Fibroblast of skin of left quadriceps (primary cell): ENCODE measurements at places on chromosomes 6 and 20.
A peak's percentile ranks its signal among the peaks of the same experiment; 100 is the strongest.

DNA sequence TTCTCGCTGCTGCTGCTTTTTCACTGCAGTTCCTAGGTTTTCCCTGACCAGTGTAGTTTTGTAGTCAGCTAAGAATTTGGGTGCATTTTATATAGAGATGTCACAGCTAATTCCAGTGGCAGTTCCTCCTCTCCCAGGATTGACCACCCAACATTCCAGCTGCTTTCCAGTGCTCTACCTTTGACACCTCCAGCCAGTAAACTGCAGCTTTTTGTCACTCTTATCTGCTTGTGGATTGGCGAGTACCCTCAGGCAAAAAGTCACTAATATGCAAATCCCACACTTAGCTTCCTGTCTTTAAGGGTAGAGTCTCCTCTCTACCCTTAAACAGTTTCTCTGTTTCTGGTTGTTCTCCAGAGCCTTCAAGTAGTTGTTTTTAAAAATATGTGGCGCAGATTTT lies 146.9 kb upstream of the KCNG1 start:
- no peak for DNase-seq

DNA sequence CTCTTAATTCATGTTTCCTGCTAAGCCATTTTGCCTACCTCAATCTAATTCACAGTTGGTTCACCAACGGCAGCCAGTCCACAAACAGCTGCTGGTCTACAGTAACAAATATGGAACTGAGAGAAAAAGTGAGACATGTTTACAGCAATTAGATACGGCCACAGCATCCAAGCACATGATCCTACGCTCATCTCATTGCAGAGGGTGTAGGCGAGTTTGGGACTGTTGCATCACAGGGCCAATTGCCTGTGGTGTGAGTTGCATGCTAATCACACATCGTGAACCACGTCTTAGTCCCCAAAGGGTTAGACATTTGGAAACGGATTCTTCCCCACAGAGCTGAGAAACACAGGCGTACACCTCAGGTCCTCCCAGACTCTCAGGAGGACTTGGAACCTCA lies 166.9 kb downstream of the EYA2 start:
- no peak for DNase-seq

GRCh38 chr6:11632231-11632630 lies 94.7 kb downstream of the TMEM170B start:
- no peak for DNase-seq

- no peak for DNase-seq
These were observed 29.7 kb downstream of the IGF2R start for GRCh38 chr6:159998538-159998937.

DNA sequence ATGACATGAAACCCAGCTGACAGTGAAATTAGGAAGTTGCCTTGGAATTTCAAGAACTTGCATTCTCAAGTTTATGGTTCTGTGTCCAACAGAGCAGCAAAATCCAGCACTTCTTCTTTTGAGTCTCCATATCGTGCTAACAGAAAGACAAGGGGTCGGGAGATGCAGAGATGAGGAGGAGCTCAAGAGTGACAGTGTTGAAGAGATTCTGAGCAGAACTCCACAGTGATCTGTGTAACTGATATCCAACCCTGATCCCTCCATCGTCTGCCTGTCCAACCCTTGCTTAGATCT lies 21.2 kb upstream of the BTN1A1 start:
- no peak for DNase-seq

- DNase-seq = peak; percentile 1
These were observed 3.8 kb downstream of the APCDD1L start for GRCh38 chr20:58511364-58511763.

DNA sequence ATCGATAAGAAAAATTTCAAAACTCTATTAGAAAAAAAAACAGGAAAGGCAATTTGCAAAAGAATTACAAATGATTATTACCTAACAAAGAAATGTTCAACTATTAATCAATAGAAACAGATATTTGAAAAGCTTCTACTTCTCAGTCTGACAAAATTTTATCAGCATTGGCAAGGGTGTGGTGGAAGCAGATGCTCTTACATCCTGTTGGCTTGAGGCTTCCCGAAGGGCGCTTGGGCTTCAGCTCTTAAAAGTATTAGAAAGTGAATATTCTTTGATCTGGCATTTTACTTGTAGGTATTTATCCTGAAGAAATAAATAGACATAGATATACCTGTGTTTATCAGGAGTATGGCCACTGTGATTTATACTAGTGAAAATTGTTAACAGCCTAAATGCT lies 38.7 kb downstream of the SLC35D3 start:
- no peak for DNase-seq

- DNase-seq = no peak
These were observed 214.4 kb upstream of the KCNG1 start for GRCh38 chr20:51237278-51237677.

GRCh38 chr6:155340464-155341129 lies 26.3 kb upstream of the TFB1M start:
- no peak for DNase-seq

- DNase-seq = no peak
These were observed 43.9 kb downstream of the BCAS1 start for GRCh38 chr20:54026295-54027064.

DNA sequence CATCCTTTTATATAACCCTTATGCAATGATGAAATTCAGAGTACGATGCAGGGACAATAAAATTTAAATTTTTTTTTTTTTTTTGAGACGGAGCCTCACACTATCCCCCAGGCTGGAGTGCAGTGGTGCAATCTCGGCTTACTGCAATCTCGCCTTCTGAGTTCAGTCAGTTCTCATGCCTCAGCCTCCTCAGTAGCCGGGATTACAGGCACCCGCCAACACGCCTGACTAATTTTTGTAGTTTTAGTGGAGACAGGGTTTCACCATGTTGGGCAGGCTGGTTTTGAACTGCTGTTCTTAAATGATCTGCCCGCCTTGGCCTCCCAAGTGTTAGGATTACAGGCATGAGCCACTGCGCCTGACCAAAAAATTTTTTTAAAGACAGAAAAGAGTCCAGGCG lies 15.2 kb downstream of the MTO1 start:
- no peak for DNase-seq

DNA sequence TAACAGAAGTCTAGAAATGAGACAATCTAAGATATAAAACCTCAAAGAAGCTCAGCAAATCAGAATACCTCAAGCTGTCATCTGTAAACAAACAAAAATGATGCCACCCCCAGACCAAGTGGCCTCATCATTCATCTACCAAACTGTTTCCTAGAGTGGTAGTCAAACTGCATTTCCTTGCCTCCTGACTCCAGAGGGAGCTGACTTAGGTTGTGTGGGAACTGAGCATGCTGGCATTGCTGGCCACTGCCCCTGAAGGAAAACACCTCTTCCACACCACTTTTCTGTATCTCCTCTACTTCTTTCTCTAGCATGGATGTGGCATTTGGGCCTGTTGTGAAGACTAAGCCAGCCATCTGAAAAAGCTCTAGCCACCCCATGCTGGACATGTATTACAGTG lies 56.3 kb downstream of the ZHX3 start:
- DNase-seq = no peak

- no peak for DNase-seq
These were observed 18.6 kb downstream of the RRBP1 start for GRCh38 chr20:17663486-17663885.

DNA sequence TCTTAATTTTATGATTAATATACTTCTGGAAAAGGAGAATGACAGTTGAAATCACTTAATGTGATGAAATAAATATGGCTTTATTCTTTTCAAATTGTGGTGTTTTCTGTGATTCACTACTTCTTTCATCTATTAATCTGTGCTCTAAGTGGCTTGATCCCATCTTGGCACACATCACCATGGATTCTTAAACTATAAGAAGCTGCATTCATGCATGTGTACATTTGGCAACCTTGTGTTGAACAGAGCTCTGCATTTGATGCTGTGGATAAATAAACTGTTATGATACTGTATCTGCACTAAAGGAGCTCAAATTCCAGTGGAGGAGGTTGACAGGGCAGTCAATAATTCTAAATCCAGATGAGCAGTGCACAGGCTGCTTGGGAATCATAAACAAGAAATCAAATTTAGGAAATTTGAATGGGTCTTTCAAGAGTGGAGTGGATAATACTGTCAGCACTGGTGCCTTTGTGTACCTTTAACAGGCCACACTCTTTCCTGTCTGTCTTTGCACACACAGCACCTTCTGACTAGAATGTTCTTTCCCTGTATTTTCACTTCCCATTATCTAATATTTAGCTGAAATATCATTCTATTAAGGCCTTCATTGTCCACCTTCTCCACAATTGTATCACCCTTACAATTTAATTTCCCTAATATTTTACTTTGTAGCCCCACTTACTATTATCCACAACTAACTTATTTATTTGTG lies 252.9 kb downstream of the GRM1 start:
- DNase-seq = no peak

GRCh38 chr20:22098511-22098910 lies 393.0 kb downstream of the PAX1 start:
- no peak for DNase-seq

DNA sequence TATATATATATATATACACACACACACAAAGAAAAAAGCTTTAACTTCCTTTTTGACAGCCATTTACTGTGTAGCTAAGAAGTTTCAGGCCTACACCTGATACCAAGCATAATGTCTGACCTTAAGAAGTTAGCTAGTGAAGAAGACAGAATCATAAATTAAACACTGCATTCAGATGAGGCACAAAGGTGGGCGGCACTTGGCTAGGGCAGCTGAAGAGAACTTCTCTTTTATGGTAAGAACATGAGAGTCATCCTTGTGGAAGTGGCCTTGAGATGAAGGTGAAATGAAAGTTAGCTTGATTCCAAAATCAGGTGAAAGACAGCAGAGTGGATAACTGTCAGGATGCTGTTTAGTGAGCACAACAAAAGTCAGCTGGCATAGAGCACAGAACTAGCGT lies 46.5 kb downstream of the HTR1B start:
- DNase-seq = no peak

- DNase-seq = no peak
These were observed 252.4 kb upstream of the IRAK1BP1 start for GRCh38 chr6:78614961-78615360.

DNA sequence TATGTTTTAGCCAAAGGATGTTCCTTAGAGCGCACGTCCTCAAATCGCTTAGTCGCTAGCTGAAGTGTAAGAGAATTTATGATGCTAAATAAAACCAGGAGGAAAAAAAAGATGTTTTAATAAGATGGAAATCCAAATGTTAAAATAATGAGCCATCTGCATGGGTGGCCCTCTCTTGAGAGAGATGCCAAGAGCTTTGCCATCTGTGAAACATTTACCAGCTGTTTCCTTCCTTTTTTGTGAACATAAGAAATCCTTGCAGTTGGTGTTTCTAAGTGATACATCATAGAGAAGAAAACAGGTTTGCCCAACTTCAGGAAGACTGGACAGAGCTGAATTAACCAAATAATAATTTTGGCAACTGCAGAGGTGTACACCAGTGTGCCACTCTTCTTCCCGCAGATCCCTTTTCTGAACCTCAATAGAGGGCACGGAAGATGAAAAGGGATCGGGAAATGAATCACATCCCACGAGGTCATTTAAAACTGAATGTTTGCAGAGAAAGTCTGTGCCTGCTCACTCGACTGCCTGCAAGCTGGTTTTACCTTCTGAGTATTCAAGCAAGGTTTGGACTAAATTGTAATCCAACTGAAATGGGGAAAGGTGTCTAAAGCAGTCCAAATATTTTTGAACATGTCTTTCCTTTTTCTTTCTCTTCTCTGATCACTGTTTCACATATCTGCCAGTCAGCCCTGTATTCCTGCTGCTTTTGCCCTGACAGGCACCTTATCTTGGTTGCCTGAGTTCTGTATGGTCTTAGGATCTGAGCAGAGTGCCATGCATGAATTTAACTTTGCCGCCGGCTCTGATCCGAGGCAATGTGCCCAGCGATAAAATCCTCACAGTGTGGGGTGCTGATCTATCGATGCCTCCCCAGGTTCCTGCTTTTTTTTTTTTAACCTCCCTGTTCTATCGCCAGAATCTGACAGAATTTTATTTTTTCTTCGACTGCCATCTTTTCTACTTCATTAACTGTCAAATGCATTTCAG lies 35.5 kb upstream of the TSHZ2 start:
- no peak for DNase-seq

DNA sequence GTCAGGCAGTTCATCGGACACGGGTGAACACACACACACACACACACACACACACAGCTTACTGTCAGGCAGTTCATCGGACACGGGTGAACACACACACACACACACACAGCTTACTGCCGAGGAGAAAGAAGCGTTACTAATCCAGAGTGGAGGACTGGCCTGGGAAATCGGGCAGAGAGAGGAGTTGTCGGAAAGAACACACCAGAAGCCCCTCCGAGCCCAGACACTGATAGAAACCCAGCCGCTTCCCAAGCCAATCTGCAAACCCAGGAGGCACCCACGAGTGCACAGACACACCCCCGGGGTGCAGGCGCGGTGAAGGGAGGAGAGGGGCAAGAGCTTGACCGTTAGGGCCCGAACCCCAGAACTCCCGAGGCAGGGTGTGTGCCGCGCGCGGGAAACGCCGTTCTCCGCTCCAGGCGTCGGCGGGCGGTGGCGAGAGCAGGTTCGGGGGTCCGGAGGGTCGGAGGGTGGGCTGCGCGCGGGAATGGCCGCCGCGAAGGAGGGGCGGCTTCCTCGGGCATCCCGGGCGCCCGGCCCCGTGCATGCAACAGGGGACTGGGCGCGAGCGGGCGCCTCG lies 636 bp downstream of the ELOVL2 start:
- DNase-seq = no peak

DNA sequence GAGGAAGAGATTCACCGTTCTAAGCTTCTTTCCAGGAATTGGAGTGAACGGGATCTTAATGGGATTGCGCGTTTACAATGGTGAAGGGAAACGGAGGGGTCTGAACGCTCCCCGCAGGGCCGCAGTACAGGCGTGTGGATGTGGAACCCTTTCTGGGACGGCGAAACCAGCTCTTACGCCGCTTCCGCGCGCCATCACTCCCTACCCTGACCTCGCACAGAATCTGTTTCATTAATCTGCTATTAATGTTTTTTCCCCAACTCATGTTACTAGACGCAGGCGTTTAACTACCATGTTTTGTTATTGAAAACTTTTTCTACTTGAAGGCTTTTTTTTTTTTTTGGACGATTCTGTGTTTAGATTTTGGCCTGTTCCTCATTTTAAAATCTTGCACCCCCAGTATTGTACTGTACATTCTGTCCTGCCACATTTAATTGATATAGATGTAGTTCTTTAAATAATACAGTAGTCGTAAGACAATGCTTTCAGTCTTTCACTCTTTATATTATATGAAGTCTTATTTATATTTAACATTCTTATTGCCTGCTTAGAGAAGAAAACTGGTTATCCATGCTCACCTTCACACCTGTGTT lies 696 bp upstream of the SUPT3H start:
- no peak for DNase-seq

GRCh38 chr6:134772671-134773360 lies 177.1 kb downstream of the ALDH8A1 start:
- no peak for DNase-seq

GRCh38 chr6:123203928-123204327 lies 207.9 kb downstream of the CLVS2 start:
- no peak for DNase-seq

GRCh38 chr20:56483970-56484369 lies 15.5 kb downstream of the RTF2 start:
- DNase-seq = no peak
